Stimulated activated CD4-positive, alpha-beta T cell treated with anti-CD3 and anti-CD28 coated beads, TNF-alpha, amount 100 ng/mL, for 1 hour (primary cell): ENCODE measurements at places on chromosomes 11 and 22.

- no peak for DNase-seq
Observed at GRCh38 chr11:105641433-105641832, 31.6 kb downstream of the GRIA4 start.

DNA sequence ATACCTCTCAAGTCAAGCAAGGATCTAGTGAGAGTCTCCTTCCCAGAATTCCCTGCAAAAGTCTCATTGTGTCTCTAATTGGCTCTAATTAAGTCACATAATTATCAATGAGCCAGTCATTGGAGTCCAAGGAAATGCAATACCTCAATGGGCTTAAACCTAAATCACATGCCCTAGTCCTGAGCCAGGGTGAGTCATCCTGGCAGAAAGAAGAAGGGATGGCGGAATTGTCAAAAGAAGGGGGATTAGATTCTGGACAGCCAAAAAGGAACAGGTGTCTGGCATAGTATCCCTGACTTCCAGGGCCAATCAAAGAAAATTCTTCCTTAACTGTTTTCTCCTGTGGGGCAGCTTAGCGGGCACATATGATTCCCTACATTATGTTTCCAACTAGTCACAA, 25.1 kb upstream of the LDLRAD3 start:
- no peak for DNase-seq

- no peak for DNase-seq
Observed at GRCh38 chr22:37060801-37061610, 9.5 kb downstream of the KCTD17 start.

DNA sequence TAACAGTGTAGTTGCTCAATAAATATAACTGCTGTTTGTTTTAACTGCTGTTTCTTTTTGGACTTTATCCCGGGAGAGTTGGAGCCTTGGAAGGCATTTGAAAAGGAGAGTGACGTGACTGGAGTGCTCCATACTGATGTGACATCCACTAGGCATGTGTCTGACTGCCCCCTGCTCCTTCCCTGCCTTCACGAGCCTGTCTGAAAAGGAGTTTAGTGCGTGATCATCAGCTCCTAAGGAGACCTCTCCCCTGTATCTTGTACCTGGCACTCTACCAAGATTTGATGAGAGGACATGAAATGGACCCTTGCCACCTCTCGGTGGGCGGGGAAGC, 22.9 kb downstream of the ZBTB16 start:
- no peak for DNase-seq

DNA sequence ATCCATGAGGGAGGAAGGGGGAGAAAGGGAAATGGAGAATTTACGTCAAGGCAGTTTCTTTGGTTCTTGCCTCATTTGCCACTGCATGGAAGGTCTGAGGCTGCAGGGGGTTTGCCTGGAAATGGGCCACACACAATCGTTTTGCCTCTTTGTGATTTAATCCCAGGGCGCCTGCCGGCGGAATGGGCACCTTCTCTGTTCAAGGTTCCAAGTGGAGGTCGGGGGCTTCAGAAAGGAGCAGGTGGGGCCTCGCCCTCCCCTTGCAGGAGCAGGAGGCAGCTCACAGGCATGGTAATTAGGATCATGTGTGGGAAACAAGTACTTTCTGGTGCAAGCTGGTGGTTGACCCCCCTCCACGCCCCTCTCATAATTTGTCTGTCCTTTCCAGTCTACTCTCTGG, 29.9 kb downstream of the MPPED1 start:
- no peak for DNase-seq

DNA sequence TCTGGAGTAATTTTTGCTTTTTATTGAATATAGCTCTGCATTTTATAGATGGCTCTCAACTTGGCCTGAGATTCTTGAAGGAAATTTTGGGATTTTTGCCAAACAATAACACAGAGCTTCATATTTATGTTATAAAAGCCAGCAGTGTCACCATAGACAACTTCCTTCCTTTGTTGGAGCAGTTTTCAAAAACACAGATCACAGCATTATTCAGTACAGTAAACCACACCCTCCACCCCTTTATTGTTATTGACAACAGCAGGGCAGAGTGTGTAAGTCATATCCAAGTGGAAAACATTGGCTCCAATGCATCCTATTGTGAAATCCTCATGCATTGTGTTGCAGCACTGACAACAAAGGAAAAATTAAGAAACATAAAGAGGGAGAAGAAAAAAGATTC, 62.6 kb upstream of the PRSS23 start:
- no peak for DNase-seq

DNA sequence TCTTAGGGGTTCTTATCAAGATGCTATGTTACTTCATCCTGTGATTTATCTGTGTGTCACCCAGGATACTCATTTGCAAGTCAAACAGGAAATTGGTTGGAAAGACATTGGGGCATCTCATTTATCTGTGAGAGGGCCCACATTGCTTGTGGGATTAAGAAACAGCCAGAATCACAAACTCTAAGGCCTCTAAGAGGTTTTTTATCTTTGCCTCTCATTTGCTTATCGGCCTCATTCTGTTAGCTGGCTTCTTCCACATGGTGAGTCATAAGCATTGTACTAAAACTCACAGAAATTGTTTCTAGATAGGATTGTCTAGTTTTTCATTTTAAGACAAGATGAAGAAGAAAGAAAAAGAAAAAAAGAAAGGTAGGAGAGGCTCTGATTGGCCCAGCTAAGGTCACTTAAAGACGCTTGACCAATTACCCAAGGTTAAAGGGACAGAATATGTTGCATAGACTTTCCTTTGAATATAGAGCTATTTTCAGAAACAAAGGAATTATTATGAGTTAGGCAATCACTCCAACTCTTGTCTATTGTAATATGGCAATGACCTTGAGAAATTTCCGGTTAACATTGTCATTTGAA, 121.9 kb downstream of the ARHGAP42 start:
- no peak for DNase-seq

- DNase-seq = no peak
Observed at GRCh38 chr22:36457688-36458450, 23.6 kb downstream of the TXN2 start.

DNA sequence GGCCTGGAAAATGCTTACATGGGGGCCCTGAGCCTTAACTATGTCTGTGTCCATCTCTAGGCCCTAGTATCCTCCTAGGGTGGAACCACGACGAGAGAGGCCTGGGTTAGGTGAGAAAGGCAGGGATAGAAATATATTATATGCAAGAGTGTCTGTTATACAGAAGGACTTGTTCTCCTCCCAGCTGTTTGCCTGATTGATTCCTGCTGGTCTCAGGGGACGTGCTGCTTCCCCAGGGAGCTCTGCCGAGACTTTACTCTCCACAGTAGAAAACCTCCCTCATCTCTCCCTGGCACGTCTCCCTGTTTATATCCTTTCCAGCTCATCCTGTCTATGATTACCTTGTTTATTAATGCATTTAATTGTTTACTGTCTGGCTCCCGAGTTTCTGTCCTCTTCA, 132.6 kb downstream of the MIAT start:
- no peak for DNase-seq

- no peak for DNase-seq
Observed at GRCh38 chr11:34480314-34480713, 33.3 kb downstream of the ELF5 start.

- no peak for DNase-seq
Observed at GRCh38 chr11:86292912-86293616, 9.0 kb upstream of the HIKESHI start.

GRCh38 chr11:126104420-126104819, 41.8 kb upstream of the CDON start:
- no peak for DNase-seq

- no peak for DNase-seq
Observed at GRCh38 chr11:363948-364761, 5.1 kb upstream of the B4GALNT4 start.

DNA sequence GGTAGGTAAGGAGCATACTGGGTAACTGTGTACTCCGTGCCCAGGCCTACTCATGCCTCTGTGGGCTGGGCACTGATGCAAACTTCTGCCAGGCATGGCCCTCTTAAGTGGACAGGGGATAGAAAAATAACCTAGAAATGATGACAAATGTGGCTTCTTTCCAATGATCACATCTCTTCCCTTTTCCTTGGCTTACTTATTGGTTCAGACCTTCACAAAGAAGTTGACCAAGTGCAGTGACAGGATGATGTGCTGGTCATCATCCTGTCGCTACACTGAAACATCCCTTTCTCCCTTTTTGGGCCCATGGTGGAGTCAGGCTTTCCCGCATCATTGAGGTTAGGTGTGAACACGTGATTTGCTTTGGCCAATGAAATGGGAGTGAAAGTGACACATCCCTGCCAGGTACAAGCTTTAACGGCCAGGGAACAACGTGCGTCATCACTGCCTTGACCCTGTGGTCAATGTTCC, 31.8 kb upstream of the APOBEC3A start:
- no peak for DNase-seq

DNA sequence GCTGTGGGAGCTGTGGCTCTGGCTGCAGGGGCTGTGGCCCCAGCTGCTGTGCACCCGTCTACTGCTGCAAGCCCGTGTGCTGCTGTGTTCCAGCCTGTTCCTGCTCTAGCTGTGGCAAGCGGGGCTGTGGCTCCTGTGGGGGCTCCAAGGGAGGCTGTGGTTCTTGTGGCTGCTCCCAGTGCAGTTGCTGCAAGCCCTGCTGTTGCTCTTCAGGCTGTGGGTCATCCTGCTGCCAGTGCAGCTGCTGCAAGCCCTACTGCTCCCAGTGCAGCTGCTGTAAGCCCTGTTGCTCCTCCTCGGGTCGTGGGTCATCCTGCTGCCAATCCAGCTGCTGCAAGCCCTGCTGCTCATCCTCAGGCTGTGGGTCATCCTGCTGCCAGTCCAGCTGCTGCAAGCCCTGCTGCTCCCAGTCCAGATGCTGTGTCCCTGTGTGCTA, 514 bp downstream of the KRTAP5-9 start:
- DNase-seq = no peak

DNA sequence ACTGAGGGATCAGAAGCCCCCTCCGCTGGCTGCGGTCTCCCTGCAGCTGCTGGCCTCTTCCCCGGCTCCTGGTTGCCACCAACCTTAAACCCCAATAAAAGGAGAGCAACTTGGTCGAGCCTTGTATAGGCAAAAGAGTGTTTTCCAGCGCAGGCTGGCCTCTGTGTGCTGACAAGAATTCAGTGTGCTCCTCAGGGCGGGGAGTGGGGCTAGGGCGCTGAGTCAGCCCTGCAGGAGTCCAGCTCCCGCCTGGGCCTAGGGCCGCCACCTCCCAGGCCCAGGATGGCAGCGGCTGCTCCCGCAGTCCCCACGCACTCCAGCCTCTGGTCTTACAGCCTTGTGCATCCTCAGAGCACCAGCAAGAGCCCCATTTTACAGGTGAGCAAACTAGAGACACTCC, at the start of gene SHISAL1:
Gene SHISAL1, minus strand, starts transcription at position 186 of the 400 bp plus-strand sequence. CDS start 12,006 bp downstream, outside the sequence.
- no peak for DNase-seq

- DNase-seq = no peak
Observed at GRCh38 chr22:36565159-36565507, 36.2 kb upstream of the EIF3D start.

DNA sequence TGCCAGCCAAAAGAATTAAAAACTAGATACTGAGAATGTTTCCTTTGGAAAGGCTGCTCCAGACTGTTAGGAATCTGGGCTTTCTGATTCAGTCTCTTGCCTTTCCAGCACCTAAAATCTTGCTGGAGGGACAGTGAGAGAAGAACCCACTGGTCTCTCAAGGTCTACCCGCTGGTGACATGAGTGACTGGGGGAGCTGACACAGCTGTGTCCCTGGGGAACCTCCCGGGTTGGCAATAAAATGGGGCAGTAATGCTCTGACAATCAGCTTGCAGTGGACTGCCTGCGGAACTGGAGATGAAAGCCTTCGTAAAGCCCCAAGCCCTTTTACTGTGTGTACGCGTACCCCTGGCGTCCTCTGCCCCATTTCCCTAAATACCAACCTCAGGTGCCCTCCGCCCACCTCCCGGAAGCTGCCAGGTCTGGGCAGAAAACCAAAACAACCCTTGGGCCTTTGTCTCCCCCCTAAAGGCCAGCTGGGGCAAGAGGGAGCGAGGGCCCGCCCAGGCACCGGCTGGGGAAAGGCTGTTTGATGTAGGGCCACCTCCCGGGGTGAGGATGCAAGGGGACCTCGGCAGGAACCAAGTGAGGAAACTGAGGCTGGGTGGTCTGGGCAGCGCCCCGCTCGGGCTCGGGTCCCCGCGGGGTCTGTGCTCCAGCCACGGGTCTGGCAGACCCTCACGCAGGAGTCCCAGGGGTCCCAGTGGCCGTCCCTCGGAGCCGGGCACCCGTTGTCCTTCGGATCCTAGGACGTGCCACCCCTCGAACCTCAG, 741 bp downstream of the CARS1 start:
- no peak for DNase-seq
